Effector CD4-positive, alpha-beta T cell (primary cell): ENCODE measurements at places on chromosomes 3 and 15.

GRCh38 chr15:70974004-70974832, 81.6 kb downstream of the LRRC49 start:
- no peak for DNase-seq

DNA sequence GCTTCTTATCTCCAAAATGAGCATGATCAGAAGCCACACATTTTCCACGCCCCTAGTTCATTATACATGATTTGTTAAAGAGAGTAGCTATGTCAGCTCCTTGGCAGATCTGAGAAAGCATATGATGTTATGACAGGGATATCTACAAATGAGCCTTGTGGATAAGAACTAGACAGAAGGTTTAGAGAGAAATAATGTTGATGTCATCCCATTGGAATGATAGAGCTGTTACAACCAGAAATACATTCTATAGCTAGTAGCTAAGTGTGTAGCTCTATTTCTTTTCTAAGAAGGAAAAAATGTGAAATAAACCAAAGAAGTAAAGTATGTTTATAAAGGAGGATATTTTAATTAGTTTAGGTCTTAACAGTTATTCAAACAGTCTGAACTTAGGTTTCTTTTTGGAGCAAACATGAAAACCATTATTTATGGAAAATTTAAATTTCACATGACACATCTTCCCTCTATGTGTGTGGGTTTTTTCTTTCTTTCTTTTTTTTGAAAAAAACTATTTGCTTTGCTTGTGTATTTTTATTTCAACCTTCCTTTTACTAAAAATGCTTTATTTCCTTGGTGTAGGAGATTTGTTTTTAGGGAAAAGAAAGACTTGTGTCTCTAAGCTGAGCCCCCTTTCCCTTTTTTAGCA, 167.7 kb downstream of the GHSR start:
- no peak for DNase-seq

GRCh38 chr15:93040288-93041158, 48.5 kb downstream of the RGMA start:
- DNase-seq: no peak

GRCh38 chr3:72246685-72247084, 461.7 kb upstream of the PROK2 start:
- DNase-seq: no peak

GRCh38 chr3:40185029-40185695, 124.3 kb upstream of the EIF1B start:
- no peak for DNase-seq

- no peak for DNase-seq
These were observed 24.8 kb downstream of the SERP1 start for GRCh38 chr3:150521463-150521862.

- DNase-seq: no peak
These were observed 80.8 kb upstream of the IL12A start for GRCh38 chr3:159907828-159908227.

DNA sequence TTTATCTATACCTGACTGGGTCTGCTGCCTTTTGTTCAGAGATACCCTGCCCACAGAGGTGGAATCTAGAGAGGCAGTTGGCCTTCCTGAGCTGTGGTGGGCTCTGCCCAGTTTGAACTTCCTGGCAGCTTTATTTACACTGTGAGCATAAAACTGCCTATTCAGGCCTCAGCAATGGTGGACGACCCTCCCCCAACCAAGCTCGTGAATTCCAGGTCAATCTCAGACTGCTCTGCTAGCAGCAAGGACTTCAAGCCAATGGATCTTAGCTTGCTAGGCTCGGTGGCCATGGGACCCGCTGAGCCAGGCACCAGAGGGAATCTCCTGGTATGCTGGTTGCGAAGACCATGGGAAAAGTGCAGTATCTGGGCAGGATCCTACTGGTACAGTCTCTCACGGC, 270.2 kb downstream of the CADM2 start:
- no peak for DNase-seq

DNA sequence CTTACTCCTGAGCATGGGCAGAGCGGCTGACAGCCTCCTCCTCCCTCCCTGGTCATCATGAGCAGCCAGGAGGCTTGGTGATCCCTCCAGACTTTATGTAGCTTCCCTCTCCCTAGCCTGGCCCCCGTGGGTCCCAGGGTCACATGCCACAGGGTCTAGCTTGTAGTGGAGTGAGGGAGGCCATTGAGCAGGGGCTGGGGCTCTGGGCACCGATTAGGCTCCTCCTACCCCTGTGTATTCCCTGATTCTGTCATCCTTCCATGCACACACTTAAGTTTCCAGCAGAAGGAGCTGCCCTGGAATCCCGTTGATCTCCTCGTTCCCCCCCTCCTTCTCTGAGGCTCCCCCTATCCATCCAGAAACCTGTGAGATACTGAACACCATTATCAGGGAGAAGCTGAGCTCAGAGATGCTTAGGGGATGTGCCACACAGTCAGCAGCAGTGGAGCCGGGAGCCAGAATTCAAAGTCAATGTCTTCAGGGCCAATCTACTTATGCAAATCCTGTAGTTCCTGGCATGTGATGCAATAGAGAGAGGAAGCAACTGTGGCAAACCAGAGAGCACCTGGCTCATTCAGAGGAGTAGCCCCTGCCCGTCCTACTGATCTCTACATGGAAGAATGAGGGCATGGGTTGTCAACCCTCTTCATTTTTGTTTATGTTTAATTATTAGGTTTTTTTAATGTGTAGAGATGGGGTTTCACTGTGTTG, 17.2 kb downstream of the CCDC33 start:
- DNase-seq: no peak

DNA sequence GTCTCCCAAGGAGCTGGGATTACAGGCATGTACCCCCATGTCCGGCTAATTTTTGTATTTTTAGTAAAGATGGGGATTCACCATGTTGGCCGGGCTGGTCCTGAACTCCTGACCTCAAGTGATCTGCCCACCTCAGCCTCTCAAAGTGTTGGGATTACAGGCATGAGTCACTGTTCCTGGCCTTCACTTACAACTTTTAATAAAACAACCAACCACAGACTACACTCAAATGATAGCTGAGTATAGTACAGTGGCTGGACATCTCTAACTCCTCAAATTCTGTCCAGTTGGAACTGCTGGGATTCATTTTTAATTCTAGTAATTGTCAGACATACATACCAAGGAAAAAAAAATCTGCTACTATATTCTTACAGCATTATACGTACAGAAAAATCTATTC, 71.0 kb downstream of the PBRM1 start:
- no peak for DNase-seq

DNA sequence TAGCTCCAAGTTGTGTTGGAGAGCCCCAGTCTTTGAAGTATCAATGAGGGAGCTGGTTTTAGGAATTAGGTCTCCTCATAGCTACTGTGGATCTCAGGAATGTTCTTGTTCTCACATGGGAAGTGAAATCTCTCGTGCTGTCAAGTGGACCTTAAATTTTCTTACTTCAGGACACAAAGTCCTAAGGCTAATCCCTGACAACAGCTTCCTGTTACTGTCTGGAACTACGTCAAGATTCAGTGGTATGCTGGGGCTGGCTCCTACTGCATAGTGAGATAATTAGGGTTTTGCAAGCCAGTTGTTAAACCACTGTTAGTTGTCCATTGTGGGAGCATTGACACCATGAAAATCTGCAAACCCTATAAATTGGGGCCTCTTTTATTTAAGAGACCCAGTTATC, 22.8 kb downstream of the MESP1 start:
- no peak for DNase-seq

GRCh38 chr3:39126532-39127071, 19.1 kb downstream of the TTC21A start:
- no peak for DNase-seq

- no peak for DNase-seq
These were observed 5.9 kb upstream of the CD47 start for GRCh38 chr3:108096532-108097321.

- no peak for DNase-seq
These were observed 27.6 kb downstream of the RUBCN start for GRCh38 chr3:197709135-197709534.

DNA sequence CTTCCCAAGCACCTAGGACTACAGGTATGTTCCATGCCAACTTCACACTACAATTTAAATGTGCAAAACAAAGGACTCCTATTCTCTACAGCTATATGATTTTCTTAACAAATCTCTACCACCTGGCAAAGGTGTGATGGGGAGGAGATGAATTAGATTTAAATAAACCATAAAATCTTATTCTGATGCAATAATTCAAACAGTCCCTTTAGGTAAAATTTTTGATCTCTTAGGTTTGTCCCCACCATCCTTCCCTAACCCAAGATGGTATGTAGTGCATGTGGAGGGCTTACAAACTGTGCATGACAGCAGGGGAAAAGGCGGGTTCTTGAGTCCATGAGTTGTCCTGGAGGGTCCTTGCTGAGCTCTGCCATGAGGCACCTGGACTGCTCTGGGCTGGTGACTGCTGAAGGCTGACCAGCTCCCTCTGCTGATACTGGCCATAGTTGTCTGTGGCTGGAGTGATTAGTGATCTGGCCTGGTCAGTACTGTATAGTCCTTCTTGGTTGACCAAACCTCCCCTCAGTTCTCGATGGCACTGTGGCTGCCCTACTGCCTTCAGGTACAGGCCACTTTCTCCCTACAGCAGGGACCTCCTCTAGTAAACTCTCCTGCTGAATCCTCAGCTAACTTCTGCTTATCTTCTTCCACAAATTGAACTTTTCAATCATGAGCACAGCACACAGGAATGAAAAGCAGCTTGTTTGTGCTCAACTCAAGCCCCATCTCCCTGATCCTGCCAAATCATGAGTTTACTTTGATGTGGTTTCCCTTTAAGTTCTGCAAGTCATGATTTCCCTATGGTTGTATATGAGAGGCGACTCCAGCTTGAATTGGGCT, 30.1 kb downstream of the CFAP161 start:
- DNase-seq: no peak

- DNase-seq: no peak
These were observed 1009.8 kb downstream of the TUSC7 start for GRCh38 chr3:117719316-117719926.

GRCh38 chr3:179181021-179181472, 32.9 kb downstream of the PIK3CA start:
- no peak for DNase-seq

GRCh38 chr15:53831907-53832770, 72.7 kb upstream of the WDR72 start:
- no peak for DNase-seq

- no peak for DNase-seq
These were observed 25.3 kb downstream of the CMSS1 start for GRCh38 chr3:99842826-99843589.

DNA sequence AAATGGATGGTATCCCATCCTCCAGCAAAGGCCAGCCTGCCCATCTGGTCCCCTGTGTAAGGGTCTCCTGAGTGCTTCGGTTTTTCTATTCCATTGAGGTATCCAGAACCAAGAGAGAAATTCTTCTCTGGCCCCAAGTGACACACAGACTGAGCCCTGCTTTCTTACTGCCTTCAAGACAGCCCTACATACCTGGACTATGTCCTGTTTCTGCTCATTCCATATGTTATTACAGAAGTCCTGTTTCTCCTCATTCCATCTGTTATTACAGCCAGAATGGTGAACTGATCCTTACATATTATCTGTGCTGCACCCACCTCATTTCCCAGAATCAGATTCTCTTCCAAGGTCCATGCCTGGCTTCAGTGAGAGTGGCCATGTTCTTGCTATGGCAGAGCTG, 115.2 kb downstream of the DCLK3 start:
- no peak for DNase-seq

- no peak for DNase-seq
These were observed 812 bp upstream of the SEC62 start for GRCh38 chr3:169965562-169966427.

GRCh38 chr3:31579828-31580227, 47.1 kb downstream of the STT3B start:
- DNase-seq: no peak

DNA sequence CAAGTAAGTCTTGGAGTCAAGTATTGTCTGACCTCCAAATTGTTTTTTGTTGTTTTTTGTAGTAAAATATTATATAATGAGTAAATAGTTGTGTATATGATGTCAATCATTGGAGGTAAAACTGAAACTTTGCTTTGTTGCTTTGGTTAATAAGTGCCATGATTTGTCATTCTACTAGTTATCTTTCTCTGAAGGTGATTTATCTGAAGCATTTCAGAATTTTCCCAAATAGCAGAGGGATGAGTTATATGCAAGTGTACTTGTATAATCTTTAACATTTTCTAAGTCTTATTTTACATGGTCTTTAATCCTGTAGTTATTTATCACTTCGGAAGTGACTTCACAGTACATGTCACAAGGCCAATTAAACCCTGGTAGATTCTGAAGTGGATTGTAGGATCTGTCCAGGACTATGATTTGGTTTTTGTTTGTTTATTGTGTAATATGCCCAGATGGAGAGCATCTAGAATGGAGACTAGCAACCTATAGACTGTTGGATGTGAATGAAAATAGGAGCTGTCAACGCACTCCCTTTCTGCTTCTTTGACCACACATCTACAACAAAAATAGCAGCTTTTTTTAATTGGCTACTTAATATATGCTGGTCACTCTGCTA, 93.1 kb upstream of the SAMMSON start:
- no peak for DNase-seq

DNA sequence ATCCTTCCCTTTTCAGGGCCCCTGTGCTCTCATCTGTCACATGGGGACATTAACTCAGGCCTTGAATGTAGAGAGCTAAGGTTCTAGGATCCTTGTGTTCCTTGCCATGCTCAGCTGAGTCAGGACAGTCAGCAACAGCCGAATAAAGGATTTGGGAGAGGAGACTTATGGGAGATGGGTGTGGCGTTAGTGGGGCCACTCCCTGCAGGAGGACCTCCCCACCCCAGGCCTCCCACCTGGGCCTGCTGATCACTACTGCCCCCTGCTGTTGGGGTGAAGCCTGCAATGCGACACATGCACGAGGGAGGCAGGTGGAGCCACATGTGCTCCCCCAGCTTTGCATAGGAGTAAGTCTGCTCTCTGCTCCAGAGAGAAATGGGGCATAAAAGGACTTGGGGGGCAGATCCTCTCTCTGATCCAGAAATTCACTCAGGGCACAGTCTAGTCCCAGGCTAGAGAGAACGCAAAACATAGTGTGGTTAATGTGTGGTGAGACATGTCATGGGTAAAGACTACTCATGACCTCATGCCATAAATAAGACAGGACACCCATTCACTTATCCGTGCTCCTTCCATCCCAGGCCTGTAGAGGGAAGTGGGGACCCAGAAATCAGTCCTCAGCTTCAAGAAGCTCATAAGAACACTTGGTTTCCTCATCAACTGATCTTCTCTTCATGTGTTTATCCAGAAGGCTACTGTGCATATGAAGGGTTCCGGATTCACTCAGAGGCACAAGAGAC, 19.4 kb downstream of the RBP1 start:
- DNase-seq: no peak
